Muscle of leg (tissue), 16 donors: ENCODE measurements at places on chromosomes 7 and 10.
A peak's percentile ranks its signal among the peaks of the same experiment; 100 is the strongest.

DNA sequence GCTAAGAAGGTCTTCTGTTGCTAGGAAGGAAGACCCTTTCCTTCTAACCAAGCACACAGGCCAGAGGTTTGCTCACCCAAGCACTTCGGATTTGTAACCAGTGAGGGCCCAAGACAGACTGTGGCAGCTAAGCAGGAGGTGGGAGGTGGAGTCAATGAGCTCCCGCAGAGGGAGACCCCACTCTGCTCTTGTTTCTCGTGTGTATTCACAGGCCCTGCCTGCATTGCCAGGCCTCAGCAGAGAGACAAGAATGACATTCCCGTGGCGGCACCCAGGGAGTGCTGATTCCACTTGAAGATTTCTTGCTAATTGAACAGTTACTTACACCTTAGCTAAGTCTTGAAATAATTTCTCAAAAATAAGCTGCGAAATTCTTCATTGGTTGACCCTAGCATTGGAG lies 13.4 kb downstream of the PKD1L1 start:
- no peak overlapping the region for H3K4me3 ChIP-seq
- H3K4me1 ChIP-seq, result peaks cover 19% of the 10 kb centered on the region
- no peak for DNase-seq
- H3K27ac ChIP-seq, result no peak overlapping the region

GRCh38 chr10:62503872-62504271 lies 129.7 kb downstream of the ZNF365 start:
- no peak overlapping the region for H3K27ac ChIP-seq
- no peak for DNase-seq
- H3K36me3 ChIP-seq, result no peaks in the 10 kb centered on the region
- no peak overlapping the region for H3K4me3 ChIP-seq
- H3K27me3 ChIP-seq, result no peaks in the 10 kb centered on the region

GRCh38 chr7:42250411-42250810 lies 13.4 kb upstream of the GLI3 start:
- no peaks in the 10 kb centered on the region for H3K27me3 ChIP-seq
- H3K36me3 ChIP-seq, result no peaks in the 10 kb centered on the region
- peaks cover 5% of the 10 kb centered on the region for H3K4me1 ChIP-seq
- H3K4me3 ChIP-seq, result no peak overlapping the region
- H3K27ac ChIP-seq, result no peak overlapping the region

- no peaks in the 10 kb centered on the region for H3K27me3 ChIP-seq
- DNase-seq, result no peak
- peaks cover 10% of the 10 kb centered on the region for H3K36me3 ChIP-seq
- H3K27ac ChIP-seq, result no peak overlapping the region
- H3K4me1 ChIP-seq, result no peaks in the 10 kb centered on the region
Measured at GRCh38 chr10:188546-188945, 53.3 kb downstream of the ZMYND11 start.

GRCh38 chr10:112952282-112953173 lies 2.5 kb downstream of the TCF7L2 start:
- peak overlapping the region; percentile 99 for H3K27ac ChIP-seq
- no peaks in the 10 kb centered on the region for H3K27me3 ChIP-seq
- H3K4me3 ChIP-seq, result peak overlapping the region; percentile 87

DNA sequence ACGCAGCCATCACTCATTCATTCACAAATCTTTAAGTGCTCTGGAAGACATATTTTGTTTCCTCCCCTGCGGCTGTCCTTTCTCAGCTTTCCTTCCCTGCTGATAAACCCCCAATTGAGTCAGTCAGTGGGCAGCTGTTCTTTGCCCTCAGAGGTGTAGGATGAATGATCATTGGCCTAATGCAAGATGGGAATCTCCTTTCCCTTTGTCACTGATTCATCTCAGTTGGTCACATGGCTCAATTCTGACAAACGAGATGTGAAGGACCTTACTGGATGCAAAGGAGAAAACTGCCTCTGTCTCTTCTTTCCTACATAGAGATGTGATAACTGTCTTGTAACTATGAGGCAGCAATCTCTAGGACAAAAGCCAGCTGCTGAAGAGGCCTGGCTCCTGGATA lies 44.6 kb downstream of the COL28A1 start:
- H3K4me1 ChIP-seq, result no peaks in the 10 kb centered on the region
- H3K27ac ChIP-seq, result no peak overlapping the region
- no peaks in the 10 kb centered on the region for H3K27me3 ChIP-seq
- no peaks in the 10 kb centered on the region for H3K36me3 ChIP-seq
